ENCODE measurements at places on chromosomes 16 and 17.

DNA sequence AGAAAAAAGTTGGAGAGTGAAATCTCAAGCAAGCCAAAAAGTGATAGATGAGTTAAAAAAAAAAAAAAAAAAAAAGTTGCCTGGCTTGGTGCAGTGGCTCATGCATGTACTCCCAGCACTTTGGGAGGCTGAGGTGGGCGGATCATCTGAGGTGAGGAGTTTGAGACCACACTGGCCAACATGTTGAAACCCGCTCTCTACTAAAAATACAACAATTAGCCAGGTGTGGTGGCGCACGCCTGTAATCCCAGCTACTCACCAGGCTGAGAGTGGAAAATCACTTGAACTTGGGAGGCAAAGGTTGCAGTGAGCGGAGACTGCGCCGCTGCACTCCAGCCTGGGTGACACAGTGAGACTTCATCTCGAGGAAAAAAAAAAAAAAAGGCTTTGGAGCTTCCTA is 668.8 kb downstream of the WWOX start:
- no peak for DNase-seq

- DNase-seq = no peak
Measured at GRCh38 chr17:58096892-58097291, 13.7 kb downstream of the DYNLL2 start.

- no peak for DNase-seq
Measured at GRCh38 chr16:10806698-10807097, 11.9 kb downstream of the TVP23A start.

DNA sequence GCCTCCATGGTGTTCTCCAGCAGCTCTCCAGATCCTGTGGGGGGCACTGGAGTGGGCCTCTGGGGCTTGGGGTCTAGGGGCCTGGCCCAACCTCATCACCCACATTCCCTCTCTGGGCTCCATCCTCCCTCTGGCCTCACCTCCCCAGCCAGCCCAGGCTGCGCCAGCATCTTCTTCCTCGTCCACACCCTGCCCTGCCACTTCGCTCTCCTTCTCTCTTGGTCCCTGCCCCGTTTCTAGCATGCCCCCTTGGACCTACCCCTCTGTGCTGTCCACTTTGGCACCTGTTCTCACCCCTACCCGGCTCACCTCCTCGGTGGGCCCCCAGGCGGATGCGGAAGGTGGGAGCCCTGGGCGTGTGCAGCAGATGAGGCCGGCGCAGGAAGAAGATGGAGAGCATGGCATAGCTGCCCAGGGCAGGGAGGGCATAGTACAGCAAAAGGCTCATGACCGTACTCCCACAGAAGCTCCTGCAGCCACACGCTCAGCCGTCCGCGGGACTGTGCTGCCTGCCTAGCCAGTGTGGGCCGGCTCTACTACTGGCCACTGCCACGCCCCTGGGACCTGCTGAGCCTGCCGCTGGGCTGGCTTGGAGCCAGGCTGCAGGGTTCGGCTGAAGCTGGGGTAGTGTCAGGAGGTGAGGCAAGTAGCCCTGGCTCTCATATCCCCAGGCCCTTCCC is at the start of gene GDPD3:
Gene GDPD3 (minus strand): TSS at position 507 of the 680 bp plus-strand sequence. CDS start 59 bp downstream, at position 448.
- no peak for DNase-seq

DNA sequence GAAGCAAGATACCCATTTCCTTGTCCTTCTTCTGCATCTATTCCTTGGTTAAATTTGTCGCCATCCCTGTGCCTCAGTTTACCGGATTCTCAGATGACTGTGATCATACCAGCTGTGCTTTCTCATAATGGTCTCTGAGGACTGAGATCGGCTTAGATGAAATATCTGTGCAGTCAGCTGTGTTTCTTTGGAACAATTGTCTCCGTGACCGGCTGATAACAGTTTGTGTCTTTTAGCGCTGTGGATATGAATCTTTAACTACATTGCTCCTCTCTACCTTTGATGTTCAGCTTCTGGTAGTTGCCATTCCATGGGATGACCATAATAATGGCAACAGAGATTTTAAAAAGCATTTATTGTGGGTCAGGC is 473 bp downstream of the FTO start:
- no peak for DNase-seq

- DNase-seq = peak; percentile 64
Measured at GRCh38 chr16:4660454-4661007, 32.8 kb upstream of the NUDT16L1 start.

DNA sequence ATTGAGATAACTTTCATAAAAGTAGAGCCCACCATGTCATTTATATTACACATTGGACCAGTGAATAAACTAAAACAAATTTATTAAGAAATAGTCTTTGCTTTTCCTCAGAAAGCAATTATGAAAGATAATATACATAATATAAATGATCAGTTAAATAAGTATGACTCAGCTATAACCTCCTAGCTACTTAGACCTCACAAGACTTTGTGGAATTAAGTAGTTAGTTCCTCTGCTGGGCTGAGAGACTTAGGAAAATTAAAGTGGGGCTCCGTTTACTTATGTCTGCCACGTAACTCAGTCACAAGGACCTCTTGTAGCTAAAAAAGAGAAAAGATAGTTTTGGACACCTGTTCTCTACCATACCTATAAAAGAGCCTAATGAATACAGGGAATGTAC is 76.9 kb downstream of the MRTFB start:
- no peak for DNase-seq

GRCh38 chr17:47789611-47790561 is 31.7 kb downstream of the OSBPL7 start:
- peak; percentile 52 for DNase-seq

- DNase-seq = no peak
Measured at GRCh38 chr16:61946019-61946418, 90.2 kb downstream of the CDH8 start.

GRCh38 chr17:20022701-20023100 is 13.5 kb downstream of the SPECC1 start:
- DNase-seq = no peak

- no peak for DNase-seq
Measured at GRCh38 chr16:8552487-8553221, 37.7 kb downstream of the TMEM114 start.

- DNase-seq = no peak
Measured at GRCh38 chr16:13552062-13552959, 367.6 kb upstream of the ERCC4 start.

- DNase-seq = peak; percentile 12
Measured at GRCh38 chr16:138049-138417, 440 bp downstream of the NPRL3 start.

DNA sequence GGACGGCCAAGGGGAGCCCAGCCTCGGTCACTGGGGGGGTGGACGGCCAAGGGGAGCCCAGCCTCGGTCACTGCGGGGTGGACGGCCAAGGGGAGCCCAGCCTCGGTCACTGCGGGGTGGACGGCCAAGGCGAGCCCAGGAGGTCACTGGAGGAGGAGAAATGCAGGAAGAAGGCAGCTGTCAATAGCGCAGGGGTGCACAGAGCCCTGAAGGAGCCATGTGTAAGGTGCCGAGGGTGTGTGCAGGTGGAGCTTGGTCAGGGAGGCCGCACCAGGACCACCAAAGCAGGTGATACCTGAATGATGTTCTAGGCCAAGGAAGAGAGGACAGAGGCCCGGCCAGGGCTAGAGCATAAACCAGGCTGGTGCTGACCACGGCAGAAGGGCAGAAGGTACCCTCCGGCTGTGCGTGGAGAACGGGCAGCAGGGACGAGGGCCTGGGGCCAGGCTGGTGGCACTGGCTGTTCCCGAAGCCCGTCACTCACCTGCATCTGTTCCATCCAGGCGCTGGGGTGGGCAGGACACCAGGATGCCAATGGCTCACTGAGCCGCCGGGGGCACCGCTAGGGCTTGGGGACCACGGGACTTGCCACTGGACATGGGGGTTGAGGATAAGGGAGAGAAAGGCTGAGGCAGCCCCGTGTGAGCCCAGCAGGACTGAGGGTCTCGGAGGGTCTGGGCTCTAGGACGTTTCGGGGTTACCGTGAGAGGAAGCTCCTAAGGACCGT is 5.9 kb upstream of the CCDC57 start:
- DNase-seq = no peak

- no peak for DNase-seq
Measured at GRCh38 chr16:86496929-86497461, 13.3 kb upstream of the FOXF1 start.

DNA sequence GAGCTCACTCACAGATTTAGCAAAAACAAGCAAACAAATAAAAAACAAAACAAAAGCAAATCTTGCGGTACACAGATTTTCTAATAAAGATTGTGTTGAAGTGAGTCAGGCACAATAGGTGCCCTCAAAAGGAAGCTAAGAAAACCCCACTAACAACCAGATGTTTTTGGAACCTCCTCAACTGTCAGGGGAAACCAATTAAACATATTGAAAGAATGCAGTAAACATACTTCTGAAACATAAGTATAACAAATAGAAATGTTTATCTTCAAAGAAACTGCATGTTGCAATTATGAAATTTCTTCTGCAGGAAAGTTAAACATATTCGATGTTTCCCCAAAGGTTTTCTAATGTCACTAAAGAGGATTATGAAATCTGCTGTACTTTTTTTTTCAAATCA is 110.5 kb upstream of the CORO6 start:
- no peak for DNase-seq

GRCh38 chr17:13770702-13771101 is 169.0 kb upstream of the HS3ST3A1 start:
- no peak for DNase-seq

DNA sequence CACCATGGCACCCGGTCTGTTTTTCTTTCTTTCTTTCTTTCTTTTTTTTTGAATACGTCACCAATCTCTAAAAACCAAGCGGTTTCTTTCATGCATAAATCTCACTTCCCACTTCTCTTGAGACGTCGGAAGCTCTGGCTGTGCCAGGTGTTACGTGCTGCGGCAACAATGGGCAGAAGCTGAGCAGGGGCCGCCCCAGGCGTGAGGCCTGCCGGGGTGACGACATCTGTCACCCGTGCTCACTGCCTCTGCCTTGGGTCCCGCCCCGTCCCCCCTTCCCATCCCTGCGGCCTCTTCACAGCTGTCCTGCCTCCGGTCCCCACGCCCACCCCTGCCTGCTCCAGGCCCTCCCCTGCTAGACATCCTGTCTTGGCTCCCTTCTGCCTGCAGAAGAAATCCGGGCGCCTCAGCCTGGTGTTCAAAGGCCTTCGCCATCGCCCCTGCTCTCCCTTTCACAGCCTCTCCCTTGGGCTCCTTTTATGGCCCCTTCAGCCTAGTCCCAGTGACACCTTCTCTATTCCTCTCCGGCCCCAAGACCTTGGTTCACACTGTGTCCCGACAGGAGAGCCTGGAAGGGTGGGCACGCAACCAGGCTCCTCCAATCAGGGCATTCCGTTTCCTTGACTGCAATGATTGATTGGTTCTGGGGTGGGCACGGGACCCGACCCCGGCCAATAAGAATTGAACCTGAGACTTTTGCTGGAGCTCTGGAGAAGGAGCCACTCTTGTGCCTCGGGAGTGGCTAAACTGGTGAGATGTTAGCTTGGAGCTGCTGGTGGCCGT is 4.8 kb downstream of the P2RX1 start:
- DNase-seq = peak; percentile 44

- DNase-seq = peak; percentile 70
Measured at GRCh38 chr17:40560592-40561293, 4.5 kb downstream of the CCR7 start.

DNA sequence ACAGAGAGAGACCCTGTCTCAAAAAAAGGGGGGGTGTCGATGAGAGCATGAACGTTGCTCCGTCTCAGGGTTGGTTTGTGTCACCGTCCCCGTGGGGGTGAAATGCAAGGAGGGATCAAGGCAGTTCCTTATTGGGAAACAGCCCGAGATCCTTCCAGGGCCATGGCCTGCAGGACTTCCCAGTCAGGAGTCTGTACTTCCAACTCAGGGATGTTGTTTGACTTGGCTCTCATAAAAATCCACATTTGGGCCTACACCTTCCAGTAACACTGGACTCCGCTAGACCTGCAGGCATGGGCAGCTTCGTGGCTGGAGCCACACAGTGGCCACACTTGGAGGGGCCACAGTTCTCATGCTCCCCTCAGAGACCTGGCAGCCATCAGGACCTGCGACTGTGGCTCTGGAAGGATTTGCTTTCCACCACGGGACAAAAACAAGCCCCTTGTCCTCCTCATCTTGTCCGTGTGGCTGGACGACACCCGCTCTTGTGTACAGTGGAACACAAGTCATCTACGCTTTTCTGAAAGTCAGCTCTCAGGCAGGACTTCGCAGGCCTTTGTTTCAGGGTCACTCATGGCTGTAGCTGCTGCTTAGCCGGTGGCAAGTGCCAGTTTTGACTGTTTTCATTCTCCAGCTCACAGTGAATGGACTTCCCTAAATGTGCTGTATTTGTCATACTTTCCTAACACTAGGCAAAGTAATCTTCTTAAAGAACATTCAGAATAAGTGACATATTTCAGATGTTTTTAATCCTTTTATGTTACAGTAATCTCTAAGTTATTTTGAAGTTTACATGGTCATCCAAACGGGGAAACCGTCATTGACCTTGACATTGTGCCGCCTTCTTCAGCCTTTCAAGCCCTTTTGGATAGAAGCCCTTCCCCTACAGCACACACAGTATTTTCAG is 24.2 kb upstream of the IL17C start:
- no peak for DNase-seq

GRCh38 chr17:6105649-6106007 is 35.4 kb downstream of the WSCD1 start:
- DNase-seq = no peak

- DNase-seq = no peak
Measured at GRCh38 chr17:77734371-77735080, 224.0 kb upstream of the TNRC6C start.

DNA sequence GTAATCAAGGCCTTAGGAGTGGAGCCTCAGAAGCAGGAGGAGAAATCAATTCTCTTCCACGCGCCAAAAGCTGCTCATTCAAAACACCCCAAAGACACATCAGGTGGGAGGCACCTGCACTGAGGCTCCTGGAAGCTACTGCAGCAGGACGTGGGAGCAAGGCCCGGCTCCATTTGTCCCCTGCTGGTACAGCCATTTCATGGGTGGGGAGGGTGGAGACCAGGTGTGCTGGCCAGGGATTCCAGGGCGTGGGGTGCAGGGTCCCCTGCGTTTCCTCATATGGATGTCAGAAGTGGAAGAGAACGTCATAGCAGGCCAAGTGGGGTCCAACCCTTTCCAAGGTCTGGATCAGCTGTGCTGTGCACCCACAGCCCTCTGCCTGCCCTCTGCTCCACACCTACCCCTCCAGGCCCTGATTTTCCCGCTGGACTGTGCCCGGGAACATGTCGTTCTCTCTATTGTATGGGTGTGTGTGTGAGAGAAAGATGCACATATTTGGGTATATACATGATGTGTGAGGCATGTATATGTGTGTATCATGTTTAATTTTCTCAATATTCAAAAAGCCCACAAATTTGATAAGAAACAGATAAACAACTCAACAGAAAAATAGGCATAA is 39.2 kb upstream of the CBX4 start:
- no peak for DNase-seq

GRCh38 chr16:69566981-69567680 is 1.4 kb downstream of the NFAT5 start:
- DNase-seq = no peak

Data from activated CD4-positive, alpha-beta T cell treated with anti-CD3 and anti-CD28 coated beads for 24 hours (primary cell).